ENCODE measurements at places on chromosomes 5 and 9. TPM values are rescaled to one million over a fixed set of nuclear protein-coding genes. Genes with fewer than 3 reads are reported as not detected.

AGXT2 gene
- 0.17 TPM for total RNA-seq

SPINK6 gene
- not detected for total RNA-seq

SPATA31A3 gene
- total RNA-seq: not detected

IRX2 gene
- total RNA-seq: 2.0 TPM

MCIDAS gene
- not detected for total RNA-seq

SPATA31D4 gene
- not detected for total RNA-seq

KIF4B gene
- 0.15 TPM for total RNA-seq

HTR1A gene
- total RNA-seq: not detected

TMEM252 gene
- total RNA-seq: not detected

PCDHA11 gene
- total RNA-seq: 0.50 TPM

PLAC8L1 gene
- total RNA-seq: not detected

EFNA5 gene
- total RNA-seq: 5.8 TPM

EDIL3 gene
- 40.4 TPM for total RNA-seq

LHX3 gene
- under 0.01 TPM for total RNA-seq

CRHBP gene
- total RNA-seq: 3.5 TPM

ZNF608 gene
- 13.4 TPM for total RNA-seq

PCDHB10 gene
- total RNA-seq: 0.66 TPM

BTNL9 gene
- total RNA-seq: not detected

CATSPER3 gene
- 0.17 TPM for total RNA-seq

MATR3 gene
- 196 TPM for total RNA-seq

STPG3 gene
- 0.66 TPM for total RNA-seq

ZNF454 gene
- 2.5 TPM for total RNA-seq

FOXD4L3 gene
- total RNA-seq: not detected

LTC4S gene
- not detected for total RNA-seq

NRARP gene
- total RNA-seq: 0.29 TPM
